ENCODE measurements at places on chromosomes 7 and 10. TPM values are rescaled to one million over a fixed set of nuclear protein-coding genes. Genes with fewer than 3 reads are reported as not detected.

Gene SDHAF3
- total RNA-seq = 4.0 TPM

Gene DGKB
- total RNA-seq = 17.8 TPM

Gene IDI2
- total RNA-seq = not detected

Gene SH2D4B
- total RNA-seq = 0.26 TPM

Gene OIT3
- total RNA-seq = not detected

GRCh38 chr7:118429141-118429540 is 204.6 kb downstream of the ANKRD7 start:
- H3K36me3 ChIP-seq = no peaks in the 10 kb centered on the region
- no peaks in the 10 kb centered on the region for H3K27me3 ChIP-seq
- H3K4me1 ChIP-seq = no peaks in the 10 kb centered on the region
- no peak overlapping the region for H3K27ac ChIP-seq
- H3K4me3 ChIP-seq = no peak overlapping the region
- DNase-seq = no peak

GRCh38 chr7:45638916-45639315 is 64.7 kb downstream of the ADCY1 start:
- no peak overlapping the region for H3K27ac ChIP-seq
- no peak for DNase-seq
- H3K4me3 ChIP-seq = no peak overlapping the region
- no peaks in the 10 kb centered on the region for H3K27me3 ChIP-seq
- no peaks in the 10 kb centered on the region for H3K4me1 ChIP-seq

GRCh38 chr7:80764132-80764531 is 125.7 kb downstream of the CD36 start:
- no peak overlapping the region for H3K27ac ChIP-seq
- peaks cover 42% of the 10 kb centered on the region for H3K4me1 ChIP-seq
- no peak overlapping the region for H3K4me3 ChIP-seq
- no peaks in the 10 kb centered on the region for H3K27me3 ChIP-seq
- DNase-seq = no peak

DNA sequence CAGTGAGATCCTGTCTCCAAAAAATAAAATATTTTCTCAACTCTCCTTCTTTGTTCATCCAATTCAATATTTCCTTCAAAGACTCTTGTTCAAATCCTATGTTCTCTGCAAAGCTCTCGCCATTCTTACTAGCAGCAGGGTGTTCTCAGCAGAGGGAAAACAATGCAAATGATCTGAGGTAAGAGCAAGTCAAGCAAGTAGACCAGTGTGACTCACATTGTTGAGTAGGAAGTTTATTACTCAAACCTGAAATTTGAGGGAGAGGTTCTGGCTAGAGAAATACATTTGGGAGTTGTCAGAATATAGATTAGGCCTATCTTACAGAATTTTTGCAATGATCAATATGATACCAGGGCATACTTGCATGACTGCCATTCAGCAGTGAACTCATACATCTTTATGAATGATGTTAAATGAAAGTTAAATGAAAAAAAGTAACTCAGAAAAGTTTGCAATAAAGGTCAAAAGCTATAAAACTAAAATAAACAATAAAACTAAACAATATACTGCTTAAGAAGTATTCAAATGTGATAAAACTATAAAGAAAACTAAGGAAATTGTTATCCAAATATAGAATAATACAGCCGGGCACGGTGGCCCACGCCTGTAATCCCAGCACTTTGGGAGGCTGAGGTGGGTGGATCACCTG is 5.8 kb downstream of the IDE start:
- no peaks in the 10 kb centered on the region for H3K27me3 ChIP-seq
- H3K4me1 ChIP-seq = peaks cover 28% of the 10 kb centered on the region
- no peak overlapping the region for H3K4me3 ChIP-seq
- H3K36me3 ChIP-seq = no peaks in the 10 kb centered on the region
- no peak for DNase-seq

DNA sequence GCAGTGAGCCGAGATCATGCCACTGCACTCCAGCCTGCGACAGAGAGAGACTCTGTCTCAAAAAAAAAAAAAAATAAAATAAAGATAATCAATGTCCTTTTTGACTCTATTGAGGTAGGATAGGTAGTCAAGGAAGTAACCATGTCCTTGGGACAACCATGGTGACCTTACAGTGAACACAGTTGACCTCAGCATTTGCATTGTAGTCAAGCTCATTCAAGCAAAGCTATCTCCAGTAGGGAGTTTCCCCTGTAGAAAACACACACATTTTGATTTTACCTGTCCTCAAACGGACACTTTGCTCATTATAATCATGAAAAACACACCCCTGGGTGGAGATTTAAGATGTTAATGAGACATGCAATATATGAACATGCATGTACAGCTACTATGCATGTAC is 171.7 kb downstream of the KIF20B start:
- no peaks in the 10 kb centered on the region for H3K4me1 ChIP-seq
- H3K27ac ChIP-seq = no peak overlapping the region
- H3K36me3 ChIP-seq = no peaks in the 10 kb centered on the region
- DNase-seq = no peak
- no peak overlapping the region for H3K4me3 ChIP-seq

- no peak overlapping the region for H3K4me3 ChIP-seq
- no peaks in the 10 kb centered on the region for H3K27me3 ChIP-seq
- no peak overlapping the region for H3K27ac ChIP-seq
- H3K36me3 ChIP-seq = no peaks in the 10 kb centered on the region
Observed at GRCh38 chr7:94335586-94335985, 59.1 kb upstream of the COL1A2 start.

DNA sequence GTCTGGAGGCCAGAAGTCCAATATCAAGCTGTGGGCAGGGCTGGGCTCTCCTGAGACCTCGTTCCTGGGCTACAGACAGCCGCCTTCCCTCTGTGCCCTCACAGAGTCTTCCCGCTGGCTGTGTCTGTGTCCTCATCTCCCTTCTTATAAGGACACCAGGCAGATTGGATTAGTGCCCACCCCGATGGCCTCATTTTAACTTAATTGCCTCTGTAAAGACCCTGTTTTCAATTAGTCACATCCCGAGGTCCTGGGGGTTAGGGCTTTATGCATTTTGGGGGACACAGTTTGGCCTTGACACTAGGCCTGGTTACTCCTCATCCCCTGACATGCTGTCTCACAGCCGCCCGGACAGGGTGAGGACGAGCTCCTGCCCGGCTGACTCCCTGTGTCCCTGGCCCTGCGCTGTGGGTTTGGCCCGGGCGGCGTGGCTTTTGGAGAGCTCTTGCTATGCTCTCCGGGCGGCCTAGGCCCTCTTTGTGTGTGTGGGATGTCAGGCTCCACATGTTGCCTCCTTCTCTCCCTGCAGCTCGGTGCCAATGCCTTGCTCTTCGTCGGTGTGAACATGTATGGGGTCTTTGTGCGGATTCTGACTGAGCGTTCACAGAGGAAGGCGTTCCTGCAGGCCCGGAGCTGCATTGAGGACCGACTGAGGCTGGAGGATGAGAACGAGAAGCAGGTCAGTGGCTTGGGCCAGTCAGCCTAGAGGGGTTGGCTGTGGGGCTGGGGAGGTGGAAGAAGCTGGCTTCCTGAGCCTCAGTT is 18.2 kb downstream of the ADCY1 start:
- DNase-seq = no peak
- H3K4me1 ChIP-seq = no peaks in the 10 kb centered on the region

GRCh38 chr7:100373261-100373831 is at the start of gene PILRA:
Gene PILRA (plus strand): TSS chr7:100373487. CDS start chr7:100373657, 170 bp downstream.
- peaks cover 19% of the 10 kb centered on the region for H3K4me1 ChIP-seq
- peak within 1 kb of the TSS; percentile 36 for H3K4me3 ChIP-seq
- H3K27me3 ChIP-seq = no peaks in the 10 kb centered on the region
- peaks cover under 1% of the 10 kb centered on the region for H3K36me3 ChIP-seq
- no peak within 1 kb of the TSS for H3K27ac ChIP-seq
- no peak for DNase-seq

GRCh38 chr10:43122826-43123225 is 15.4 kb upstream of the CSGALNACT2 start:
- H3K27me3 ChIP-seq = no peaks in the 10 kb centered on the region
- DNase-seq = no peak
- H3K36me3 ChIP-seq = no peaks in the 10 kb centered on the region
- peaks cover 13% of the 10 kb centered on the region for H3K4me1 ChIP-seq

GRCh38 chr7:114979388-114979787 is 57.5 kb downstream of the MDFIC start:
- no peaks in the 10 kb centered on the region for H3K27me3 ChIP-seq
- H3K4me1 ChIP-seq = peaks cover 17% of the 10 kb centered on the region
- H3K36me3 ChIP-seq = no peaks in the 10 kb centered on the region
- no peak overlapping the region for H3K27ac ChIP-seq
- H3K4me3 ChIP-seq = no peak overlapping the region

DNA sequence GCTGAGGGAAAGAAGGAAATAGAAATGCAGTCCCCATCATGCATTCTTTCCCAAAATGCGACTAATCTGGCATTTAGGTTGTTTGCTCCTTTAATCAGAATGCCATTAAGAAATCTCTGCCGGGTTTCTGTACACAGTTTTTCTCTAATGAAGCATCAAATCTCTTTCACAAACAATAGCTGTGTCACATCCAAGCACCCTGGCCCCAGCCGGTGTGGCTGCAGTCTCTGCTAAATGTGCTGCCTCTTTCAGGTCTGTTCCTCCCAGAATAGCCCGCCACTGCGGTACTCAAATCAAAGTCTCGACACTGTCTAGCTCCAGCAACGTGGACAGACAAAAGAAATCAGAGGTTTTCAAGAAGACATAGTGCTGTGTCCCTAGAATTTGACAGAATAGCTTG is 343.8 kb downstream of the KCNMA1 start:
- H3K27me3 ChIP-seq = no peaks in the 10 kb centered on the region
- H3K27ac ChIP-seq = no peak overlapping the region
- H3K36me3 ChIP-seq = no peaks in the 10 kb centered on the region

Measured in esophagus muscularis mucosa (tissue), 4 donors.